ENCODE measurements at places on chromosomes 4 and X.

- peak; percentile 23 for DNase-seq
Measured at GRCh38 chrX:30302956-30303355, 6.2 kb downstream of the NR0B1 start.

DNA sequence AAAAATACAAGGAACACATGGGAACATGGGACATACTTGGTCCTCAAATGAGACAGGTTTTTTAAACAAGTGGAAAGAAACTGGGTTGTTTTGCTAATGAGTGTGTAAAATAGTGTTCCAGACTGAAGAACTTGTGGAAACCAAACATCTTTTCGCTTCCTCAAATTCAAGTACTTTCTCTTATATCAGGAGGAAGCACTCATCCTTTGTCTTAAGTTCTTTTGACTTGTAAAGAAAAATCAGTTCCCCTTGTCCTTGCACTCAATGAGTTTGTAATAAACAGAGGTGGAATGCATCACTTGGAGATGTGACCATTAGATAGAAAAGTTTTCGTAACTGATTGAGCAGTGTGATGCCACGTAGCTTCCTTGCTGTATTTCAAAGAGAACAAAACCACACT, 101.1 kb downstream of the PHOX2B start:
- no peak for DNase-seq

DNA sequence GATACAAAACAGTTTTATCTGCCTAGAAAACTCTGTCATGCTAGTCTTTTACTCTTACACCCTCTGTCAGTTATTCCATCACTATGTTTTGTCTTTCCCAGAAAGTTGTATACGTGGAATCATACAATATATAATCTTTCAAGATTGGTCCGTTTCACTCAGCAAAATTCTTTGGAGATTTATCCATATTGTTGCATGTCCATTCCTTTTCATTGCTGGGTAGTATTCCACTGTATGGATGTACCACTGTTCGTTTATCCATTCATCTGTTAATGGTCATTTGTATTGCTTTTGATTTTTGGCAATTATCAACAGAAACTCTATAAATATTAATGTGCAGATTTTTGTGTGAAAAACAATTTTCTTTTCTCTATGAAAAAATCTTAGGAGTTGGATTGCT, 63.1 kb downstream of the GLUD2 start:
- DNase-seq = no peak

DNA sequence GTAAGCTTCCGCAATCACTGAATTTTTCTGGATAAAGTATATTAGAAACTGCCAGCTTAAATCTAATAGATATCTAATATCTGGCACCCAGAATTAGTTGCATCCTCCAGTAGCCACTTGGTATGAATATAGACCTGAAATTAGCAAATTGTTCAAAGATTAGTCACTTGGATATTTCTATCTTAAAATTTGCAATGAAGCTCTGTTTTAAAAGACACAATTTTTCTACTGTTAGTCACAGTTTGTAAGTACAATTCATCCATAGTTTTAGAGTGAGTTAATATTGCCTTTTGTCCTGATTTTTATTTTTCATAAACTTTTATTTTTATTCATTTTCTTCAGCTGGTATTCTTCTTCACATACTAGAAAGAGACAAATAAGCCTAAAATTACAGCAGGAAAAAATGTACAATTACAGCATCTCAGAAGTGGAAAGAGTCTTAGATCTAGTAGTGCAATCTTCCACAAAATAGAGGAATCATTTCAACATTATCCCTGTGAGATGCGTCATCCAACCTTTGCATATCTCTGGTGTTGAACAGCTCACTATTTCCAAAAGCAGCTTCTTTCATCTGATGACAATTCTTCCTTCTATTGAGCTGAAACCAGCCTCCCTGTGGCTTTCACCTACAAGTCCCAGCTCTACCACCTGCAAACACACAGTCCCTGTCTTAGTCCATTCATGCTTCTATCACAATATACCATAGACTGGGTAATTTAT, 190.0 kb upstream of the AR start:
- DNase-seq = no peak

DNA sequence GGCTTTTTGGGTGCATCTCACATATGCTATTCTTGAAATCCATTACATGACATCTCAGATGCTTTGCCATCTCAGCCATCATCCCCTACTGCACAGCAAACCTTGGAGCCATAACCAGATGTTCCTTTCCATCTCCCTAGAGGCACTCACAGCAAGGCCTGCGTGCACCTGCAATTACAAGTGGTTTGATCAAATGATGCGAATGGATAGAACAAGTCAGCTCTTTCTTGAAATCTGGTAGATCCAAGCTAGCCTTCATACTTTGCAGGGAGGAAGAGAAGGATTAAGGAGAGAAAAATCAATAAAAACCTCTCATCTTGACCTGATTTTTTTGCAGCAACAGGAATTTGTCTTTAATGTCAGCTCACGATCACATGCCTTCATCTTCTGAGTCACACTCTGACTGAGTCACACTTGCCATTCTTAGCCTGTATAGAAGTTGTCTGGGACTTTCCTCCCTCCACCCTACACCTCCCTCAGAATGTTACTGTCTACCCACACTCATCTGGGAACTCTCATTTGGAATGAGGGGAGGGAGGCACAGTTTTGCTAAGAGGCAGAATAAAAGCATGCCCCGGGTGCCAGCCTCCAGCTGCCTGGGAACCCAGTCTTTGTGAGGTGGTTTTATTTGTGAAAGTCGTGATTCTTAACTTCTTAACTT, 11.9 kb upstream of the TRIML1 start:
- no peak for DNase-seq

DNA sequence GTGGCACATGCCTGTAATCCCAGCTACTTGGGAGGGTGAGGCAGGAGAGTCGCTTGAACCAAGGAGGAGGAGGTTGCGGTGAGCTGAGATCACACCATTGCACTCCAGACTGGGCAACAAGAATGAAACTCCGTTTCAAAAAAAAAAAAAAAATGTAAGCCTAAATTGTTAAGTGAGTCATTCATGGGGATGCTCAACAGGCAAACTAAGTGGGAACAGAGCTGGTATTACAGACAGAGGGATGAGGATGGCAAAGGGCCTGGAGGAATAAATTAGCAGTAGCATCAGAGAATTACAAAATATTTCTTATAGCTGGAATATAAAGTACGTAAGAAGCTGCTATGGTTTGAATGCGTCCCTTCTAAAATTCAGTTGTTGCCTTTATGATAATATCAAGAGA, 43.4 kb upstream of the OGT start:
- DNase-seq = no peak

DNA sequence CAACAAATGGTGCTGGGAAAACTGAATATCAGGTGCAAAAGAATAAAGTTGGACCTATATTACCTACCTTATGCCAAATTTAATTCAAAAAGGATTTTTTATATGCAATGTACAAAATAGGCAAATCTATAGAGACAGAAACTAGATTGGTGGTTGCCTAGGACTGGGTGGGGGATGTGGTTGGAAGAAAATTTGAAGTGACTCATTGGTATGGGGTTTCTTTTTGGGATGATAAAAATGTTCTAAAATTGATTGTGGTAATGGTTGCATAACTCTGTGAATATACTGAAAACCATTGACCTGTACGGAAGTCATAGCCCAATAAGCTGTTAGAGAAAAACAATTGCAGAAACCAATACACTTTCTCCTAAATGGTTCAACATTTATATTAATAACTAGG, 72.1 kb downstream of the COL4A5 start:
- DNase-seq = no peak

DNA sequence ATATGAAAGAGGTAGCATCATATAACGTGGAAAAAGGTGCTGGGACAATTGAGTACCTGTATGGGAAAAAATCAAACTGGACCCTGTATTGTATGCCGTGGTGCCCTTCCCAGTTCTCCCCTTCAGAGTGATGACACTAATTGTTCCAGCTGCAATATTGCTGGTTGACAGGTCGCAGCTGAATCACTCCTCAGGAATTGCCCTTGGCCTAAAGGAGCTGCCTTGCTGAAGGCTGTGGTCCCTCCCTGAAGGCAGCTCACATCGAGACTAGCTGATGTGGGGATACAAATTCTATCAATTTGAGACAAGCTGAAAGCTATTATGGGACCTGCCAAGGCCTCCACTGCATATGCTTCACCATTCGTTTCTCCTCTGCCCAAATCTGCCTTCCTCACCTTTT, 39.3 kb upstream of the CXCL8 start:
- DNase-seq = no peak

GRCh38 chr4:84857296-84857695, 109.2 kb downstream of the WDFY3 start:
- DNase-seq = no peak

- DNase-seq = no peak
Measured at GRCh38 chr4:114027596-114027995, 48.1 kb upstream of the ARSJ start.

GRCh38 chrX:134551376-134552048, 91.5 kb downstream of the HPRT1 start:
- DNase-seq = no peak

DNA sequence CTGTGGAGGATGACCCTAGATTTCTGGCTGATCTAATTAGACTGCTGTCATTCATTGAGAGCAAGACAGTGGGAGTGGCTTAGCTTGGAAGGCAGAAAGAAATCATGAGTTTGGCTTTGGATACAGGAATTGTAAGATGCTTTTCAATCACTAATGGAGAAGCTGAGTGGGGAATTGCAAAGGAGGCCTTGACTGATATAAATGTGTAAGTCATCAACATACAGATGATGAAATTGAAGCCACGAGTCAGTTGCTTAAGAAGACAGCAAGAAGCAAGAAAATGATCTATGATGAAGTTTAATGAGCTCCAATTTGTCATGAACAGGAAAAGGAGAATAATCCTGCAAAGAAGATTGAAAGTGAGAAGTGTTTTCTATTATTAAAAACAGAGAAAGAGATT, 136.7 kb upstream of the C1QTNF7 start:
- no peak for DNase-seq

DNA sequence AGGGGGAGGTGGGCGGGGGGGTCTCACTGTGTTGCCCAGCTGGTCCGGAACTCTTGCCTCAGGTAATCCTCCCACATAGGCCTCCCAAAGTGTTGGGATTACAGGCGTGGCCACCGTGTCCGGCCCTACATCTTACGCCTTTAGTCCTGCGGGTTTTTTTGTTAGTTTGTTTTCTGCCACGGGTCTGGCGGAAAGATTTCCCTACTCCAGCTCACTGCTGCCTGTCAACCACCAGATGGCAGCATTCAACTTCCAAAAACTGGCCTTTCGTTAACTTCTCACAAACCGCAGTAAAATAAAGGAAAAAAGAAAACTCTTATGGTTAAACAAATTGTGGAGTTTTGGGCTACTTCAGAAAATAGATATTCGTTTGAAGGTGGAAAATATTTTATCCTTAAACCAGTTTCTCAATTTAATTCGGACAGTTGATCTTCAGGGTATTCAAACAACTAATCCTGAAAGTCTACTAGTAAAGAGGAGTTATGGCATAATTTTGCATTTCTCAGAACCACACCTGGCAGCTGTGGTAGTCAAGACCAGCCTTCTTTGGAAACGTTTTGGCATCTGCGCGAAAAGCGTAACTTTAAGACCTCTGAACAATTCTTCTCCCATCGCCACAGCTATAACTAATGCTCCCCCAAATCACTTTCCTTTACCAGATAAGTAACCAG, 41.1 kb downstream of the LUZP4 start:
- peak; percentile 59 for DNase-seq

- no peak for DNase-seq
Measured at GRCh38 chr4:42399393-42399792, 2.1 kb downstream of the SHISA3 start.

- DNase-seq = no peak
Measured at GRCh38 chrX:110588164-110588563, 207.5 kb downstream of the CHRDL1 start.

- no peak for DNase-seq
Measured at GRCh38 chr4:105014234-105014633, 132.4 kb upstream of the TET2 start.

- DNase-seq = peak; percentile 39
Measured at GRCh38 chr4:186946682-186947294, 223.1 kb upstream of the FAT1 start.

- no peak for DNase-seq
Measured at GRCh38 chrX:44203791-44204190, 139.7 kb downstream of the EFHC2 start.

- no peak for DNase-seq
Measured at GRCh38 chr4:168654104-168654847, 157.4 kb downstream of the PALLD start.

GRCh38 chr4:82555276-82555675, 6.5 kb downstream of the TMEM150C start:
- DNase-seq = no peak

- DNase-seq = no peak
Measured at GRCh38 chr4:147864607-147865006, 132.7 kb downstream of the ARHGAP10 start.

GRCh38 chr4:48748949-48749596, 31.0 kb downstream of the FRYL start:
- DNase-seq = no peak

GRCh38 chr4:17511051-17511450, 839 bp downstream of the QDPR start:
- no peak for DNase-seq

GRCh38 chr4:72112514-72113156, 80.8 kb downstream of the NPFFR2 start:
- no peak for DNase-seq

DNA sequence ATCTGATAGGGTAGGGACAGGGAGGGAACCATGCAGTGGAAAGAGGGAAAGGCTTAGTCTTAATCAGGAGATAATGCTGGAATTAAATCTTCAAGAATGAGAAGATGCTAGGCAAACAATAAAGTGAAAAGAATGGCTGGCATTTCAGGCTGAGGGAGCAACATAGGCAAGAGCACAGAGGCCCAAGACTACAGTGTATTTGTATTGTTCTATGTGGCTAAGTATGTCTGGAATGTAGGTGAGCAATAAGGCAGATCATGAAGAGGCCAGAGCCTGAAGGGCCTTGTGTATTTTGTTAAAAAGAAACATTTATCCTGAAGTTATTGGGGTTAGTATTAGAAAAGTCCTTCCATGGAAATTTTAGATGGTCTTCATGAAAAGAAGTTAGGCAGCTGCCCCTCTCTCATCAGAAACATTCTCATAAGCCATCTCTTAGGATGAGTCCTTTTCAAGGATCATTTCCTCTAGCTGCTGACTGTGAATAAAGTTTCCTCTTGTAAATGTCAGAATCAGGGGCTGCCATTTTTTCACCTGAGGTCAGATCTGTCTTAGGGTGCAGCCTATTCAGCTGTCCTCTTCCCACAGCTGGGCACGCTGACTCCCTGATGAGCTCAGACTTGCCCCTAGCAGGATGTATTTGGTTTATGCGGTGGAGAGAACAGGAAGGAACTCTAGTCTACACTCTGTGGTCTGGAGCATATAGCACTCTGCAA, 46.3 kb downstream of the ATP10D start:
- DNase-seq = peak; percentile 14

DNA sequence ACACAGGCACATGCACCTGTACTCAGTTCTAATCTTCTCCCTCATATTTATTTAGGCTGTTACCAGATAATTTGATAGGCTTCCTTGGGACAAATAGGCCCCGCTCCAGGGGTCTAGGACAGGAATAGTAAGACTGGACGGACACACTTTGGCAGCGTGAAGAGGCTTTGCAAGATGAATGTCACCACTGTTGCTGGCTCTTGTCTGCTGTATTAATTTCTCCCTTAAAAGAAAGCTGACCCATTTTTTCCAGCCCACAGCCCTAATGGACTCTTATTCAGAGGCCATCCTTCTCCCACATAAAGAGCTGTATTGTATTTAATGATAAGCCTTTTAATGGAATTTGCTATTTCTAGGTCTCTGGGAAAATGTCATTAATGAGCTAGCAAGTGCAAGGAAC, 18.0 kb downstream of the FAM184B start:
- DNase-seq = no peak

Measured in right hindlimb (tissue), 1 donor.